ENCODE measurements at places on chromosomes 3 and 15.

GRCh38 chr3:69902386-69902785 lies 97.1 kb upstream of the SAMMSON start:
- DNase-seq, result no peak

DNA sequence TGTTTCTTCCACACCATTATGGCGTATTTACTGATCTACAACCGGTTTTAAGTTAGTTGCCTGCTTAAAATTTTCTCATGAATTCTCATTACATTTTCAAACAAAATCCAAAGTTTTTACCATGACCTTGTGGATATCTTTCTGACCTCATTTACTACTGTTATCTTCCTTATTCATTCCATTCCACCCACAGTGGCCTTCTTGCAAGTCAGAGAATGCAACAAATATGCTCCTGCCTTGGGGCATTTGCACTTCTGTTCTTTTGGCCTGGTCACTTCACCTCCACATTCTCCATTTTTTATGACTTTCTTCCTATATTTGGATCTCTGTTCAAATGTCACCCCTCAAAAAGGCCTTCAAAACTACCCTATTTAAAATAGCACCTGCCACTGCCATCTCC lies 8.8 kb upstream of the SLC15A2 start:
- DNase-seq, result no peak

DNA sequence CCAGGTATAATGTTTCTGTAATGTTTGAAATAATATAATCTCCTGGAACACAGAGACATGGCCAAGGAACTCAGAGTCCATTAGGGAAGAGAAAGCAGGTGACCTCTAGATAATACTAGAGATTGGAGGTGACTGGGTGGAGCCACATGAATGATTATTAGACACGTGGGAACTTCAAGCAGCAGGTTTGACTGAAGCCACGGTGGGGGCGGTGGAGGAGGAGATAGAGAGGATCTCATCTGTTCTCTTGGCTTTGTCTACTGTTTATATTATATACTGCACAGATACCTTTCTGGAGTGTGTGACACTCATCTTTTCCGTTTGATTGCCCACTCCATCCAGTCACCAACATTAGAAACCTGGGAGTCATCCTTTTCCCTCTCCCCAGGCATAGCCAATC lies 33.7 kb downstream of the KIF7 start:
- no peak for DNase-seq

- no peak for DNase-seq
Measured at GRCh38 chr15:83178869-83179325, 28.7 kb downstream of the HDGFL3 start.

GRCh38 chr3:28664123-28664522 lies 315.5 kb upstream of the AZI2 start:
- DNase-seq, result no peak

DNA sequence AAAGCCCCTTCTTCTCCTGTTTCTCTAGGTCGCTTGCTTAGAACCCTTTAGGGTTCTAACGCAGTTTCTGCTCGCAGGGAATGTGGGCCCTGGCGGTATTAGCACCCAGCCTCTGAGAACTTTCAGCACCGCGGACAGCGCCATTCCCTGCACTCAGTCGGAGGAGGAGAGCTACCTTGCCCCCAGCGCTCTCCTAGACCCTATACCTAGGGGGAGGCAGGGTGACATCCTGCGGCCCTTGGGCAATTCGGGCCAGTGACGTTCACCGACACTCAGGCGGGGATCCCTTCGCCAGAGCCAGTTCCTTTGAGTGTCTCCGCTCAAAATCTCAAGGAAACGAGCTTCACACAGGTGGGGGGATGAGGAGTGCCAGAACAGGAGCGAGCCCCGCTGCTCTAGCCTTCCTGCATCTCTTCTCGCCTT lies 1.3 kb downstream of the SLC7A14 start:
- no peak for DNase-seq

- DNase-seq, result no peak
Measured at GRCh38 chr15:51379390-51379789, 37.9 kb downstream of the GLDN start.

DNA sequence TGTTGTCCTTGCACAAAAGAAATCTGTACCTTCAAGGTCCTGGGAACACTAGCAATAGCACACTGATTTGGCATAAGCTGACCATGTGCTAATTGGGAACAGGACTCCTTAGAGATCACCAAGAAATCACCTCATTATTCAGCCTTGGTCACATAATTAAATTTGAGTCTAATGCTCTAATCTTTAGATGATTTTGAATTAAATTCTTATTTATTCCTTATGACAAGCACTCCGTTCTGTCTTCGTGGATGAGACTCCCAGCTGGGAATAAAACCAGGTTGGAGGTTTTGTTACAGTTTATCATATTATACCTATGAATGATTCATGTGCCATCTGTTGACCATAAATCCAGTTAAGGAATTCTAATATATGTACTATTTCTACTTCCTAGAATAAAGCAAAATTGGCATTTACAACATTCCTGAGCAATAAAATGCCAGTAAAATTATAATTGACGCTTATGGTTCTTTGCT lies 162.2 kb downstream of the MYRIP start:
- no peak for DNase-seq

DNA sequence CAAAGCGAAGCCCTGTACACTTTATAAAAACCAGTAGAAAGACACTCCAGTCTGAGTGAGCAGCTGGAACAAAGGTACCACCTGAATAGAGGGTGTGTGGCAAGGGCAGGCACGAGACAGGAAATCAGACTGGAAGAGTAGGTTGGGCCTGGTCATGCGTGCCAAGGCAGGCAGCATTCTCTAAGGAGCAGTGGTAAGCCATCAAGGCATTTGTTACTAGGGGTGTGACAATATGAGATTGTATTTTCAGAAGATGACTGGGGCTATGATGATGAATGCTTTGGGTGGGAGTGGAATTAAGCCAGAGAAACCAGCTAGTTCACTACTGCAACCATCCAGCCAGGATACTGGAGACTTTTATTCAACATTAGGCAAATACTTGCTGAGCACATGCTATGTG lies 5.0 kb downstream of the JMJD7 start:
- DNase-seq, result no peak

DNA sequence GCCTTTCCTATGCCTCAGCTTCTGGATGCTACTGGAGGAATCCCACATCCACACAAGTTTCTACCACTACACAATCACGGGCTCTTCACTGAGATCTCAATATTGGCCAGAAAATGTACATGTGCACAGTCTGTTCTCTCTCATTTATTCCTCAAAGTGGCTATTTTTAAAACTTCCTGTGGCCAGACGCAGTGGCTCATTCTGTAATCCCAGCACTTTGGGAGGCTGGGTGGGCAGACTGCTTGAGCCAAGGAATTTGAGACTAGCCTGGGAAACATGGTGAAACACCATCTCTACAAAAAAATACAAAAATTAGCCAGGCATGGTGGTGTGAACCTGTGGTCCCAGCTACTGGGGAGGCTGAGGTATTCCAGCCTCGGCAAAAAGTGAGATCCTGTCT lies 91.4 kb upstream of the PRTG start:
- no peak for DNase-seq

- no peak for DNase-seq
Measured at GRCh38 chr3:99118381-99118780, 216.9 kb upstream of the DCBLD2 start.

- DNase-seq, result no peak
Measured at GRCh38 chr15:90677807-90678790, 39.0 kb upstream of the BLM start.

DNA sequence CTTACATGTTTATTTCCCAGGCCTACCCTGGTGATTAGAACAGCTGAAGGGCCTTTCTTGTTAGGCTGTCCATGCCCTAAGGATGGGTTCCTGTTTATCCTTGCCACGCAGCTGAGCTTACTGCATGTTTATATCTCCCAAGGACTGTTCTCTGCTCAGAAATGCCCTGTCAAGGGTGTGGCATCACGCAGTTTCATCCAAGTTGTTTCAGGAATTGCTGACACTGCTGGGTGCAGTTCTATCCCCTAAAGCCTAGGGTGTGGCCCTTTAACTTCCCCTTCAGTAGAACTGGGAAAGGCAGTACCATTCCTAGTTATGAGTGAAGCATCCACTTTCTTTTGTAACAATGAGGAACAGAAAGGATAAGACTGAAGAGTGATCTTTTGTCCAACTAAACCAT lies 5.0 kb downstream of the ELL3 start:
- DNase-seq, result no peak

DNA sequence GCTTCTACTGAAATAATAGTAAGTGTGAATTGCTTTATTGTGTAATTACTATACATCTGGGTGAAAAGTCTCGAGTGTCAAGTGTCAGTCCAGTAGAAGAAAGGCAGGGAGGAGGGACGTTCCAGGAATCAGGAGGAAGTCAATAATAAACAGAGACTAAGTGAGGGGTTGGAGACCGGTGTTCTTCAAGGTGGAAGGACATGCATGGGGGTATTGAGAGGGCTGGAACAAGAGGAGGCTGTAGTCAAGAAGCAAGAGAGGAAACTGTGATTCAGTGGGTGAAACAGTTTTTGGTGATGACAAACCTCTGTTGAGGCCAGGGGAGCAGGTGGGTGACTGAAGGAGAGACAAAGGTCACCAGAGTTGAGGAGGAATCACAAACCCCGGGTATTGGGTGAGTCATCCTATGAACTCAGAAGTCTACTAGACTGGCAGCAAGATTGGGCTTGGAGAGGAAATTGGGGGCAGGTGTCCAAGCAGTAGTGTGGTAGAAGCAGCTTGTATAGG lies 11.6 kb upstream of the SCAMP5 start:
- DNase-seq, result no peak

GRCh38 chr3:11640009-11640673 lies 3.6 kb downstream of the VGLL4 start:
- no peak for DNase-seq

DNA sequence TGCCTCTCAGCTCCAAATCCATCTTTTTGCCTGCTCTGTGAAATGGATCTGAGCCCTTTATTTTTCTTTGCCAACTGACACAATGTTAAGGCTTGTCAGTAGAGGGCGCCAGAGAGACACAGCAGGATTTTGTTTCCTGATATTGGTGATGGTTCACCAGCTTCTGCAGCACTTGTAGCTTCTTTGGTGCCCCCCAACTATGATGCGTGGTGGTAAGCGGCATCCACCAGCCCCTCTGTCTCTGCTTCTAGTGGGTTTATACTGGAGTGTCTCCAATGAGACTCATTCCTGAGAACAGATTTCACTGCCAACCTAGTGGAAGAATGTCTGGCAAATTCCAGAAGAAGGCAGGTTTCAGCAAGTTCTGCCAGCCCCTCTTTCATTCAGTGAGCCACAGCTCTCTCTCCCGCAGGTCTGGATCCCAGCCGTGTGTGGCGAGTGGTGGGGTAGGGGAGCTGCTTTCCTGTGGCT lies 471.9 kb upstream of the FRG2C start:
- DNase-seq, result peak; percentile 82

DNA sequence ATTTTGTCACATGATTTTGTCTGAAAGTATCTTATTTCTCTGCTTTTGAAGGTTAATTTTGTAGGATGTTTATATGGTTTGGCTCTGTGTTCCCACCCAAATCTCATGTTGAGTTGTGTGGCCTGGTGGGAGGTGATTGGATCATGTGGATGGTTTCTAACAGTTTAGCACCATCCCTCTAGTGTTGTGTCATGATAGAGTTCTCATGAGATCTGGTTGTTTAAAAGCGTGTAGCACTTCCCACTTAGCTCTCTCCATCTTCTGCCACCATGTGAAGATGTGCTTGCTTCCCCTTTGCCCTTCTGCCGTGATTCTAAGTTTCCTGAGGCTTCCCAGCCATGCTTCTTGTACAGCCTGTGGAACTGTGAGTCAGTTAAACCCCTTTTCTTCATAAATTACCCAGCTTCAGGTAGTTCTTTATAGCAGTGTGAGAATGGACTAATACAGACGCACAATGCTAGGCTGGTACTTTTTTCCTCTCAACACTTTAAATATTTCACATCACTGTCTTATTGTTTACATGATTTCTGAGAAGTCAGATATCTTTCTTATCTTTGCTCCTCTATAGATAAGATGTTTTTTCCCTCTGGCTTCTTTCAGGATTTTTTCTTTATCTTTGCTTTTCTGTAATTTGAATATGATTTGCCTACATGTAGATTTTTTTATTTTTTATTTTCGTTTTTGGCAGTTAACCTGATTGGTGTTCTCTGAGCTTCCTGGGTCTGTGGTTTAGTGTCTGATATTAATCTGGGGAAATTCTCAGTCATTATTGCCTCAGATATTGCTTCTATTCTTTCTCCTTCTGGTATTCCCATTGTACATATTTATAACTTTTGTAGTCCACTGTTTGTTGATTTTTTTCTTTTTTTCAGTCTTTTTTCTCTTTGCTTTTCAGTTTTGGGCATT lies 22.2 kb downstream of the BTD start:
- no peak for DNase-seq

DNA sequence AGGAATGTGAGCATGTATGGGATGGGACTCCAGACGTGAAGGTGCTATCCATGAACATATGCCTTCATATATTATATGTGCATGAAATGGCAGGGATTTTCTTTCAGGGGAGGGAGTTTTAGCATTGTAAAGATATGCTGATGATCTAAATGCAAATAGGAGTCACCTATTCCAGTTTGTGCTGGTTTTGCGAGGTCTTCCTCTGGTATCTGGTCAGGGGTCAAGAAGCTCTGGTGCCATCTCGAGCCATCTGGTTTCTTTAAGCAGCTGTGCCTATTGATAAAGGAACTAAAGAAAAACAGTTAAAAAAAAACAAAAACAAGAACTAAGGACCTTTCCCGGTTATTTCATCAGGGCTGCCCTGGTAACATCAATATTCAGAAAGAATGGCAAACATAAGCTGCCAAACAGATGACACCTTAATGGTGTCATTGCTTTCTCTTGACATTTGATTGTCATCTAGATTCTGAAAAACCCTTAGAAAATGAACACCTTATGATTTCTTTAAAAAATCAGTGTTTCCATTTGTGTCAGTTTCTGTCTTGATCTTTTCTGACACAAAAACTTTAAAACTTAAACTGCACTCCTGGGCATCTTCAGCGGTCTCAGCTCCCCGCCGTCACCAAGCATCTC lies 22.7 kb downstream of the APH1B start:
- DNase-seq, result no peak

DNA sequence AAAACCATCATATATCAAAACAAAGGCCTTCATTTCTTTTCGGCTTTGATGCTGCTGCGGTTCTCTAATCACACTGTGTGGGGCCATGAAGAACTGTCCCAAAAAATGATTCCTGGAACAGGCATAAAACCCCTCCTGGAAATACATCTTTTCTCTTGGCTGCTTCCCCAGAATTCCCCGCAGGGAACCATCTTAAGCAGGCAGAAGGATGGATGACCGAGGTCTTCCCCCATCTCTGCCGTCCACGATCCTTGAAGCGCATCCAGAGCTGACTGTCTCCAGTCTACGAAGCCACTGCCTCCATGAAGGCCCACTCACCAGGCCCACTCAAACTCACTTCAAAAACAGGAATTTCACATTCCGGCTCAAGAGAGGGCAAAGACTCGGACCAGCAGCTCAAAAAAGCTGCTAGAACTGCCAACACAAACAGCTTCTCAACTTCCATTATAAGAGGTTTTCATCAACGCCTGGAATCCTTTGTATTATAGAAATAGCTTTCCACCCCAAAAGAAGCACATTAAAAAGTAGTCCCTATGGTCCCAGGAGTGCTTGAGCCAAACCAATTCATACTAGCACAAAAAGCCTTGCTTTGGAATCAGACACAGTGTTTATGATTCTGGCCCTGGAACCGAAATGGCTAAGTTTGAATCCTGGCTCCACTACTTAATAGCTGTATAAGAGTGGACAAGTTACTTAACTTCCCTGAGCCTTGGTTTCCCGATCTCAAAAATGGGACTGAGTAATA lies 487.5 kb upstream of the WNT5A start:
- DNase-seq, result no peak

GRCh38 chr3:66397745-66398144 lies 103.1 kb downstream of the LRIG1 start:
- no peak for DNase-seq

GRCh38 chr3:60056404-60056803 lies 1006.6 kb upstream of the CFAP20DC start:
- DNase-seq, result no peak

Measured in H1 (cell line).